Effector memory CD8-positive, alpha-beta T cell (primary cell): ENCODE measurements at places on chromosomes 11 and 22.

DNA sequence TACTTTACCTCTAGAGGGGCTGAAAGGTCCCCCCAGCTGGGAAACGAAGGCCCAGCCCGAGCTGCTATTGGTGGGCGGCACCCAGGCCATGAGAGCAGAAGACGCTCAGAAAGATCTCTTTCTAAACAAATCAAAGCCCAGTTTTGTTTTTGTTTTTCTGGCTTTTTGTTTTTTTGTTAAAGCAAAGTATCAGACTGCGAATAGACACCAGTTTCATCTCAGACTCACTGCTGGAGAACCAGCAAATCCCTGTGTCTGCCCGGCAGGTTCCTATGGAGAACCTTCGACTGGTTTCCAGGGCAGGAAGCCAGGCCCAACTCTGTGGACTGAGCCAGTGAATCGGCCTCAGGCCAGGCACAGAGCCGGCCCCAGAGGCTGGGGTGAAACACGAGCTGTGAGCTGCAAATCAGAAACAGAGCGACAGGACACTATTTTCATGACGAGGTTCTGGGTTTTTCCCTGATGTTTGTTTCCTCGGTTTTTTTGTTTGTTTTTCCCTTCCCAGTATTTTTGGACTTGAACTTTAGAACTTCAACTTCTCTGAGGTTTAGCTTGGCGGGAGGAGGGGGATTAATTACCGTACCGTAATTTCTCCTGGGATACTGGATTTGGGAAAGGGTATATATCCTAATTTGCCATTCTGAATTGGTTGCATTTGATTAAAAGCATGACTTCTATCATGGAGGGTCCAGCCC is 16.0 kb upstream of the B4GALNT4 start:
- DNase-seq = no peak

- DNase-seq = no peak
Measured at GRCh38 chr22:24153959-24154358, 27.3 kb upstream of the SUSD2 start.

- no peak for DNase-seq
Measured at GRCh38 chr11:87861030-87861429, 314.2 kb downstream of the RAB38 start.

GRCh38 chr11:6357222-6357621 is 33.1 kb upstream of the SMPD1 start:
- DNase-seq = no peak

DNA sequence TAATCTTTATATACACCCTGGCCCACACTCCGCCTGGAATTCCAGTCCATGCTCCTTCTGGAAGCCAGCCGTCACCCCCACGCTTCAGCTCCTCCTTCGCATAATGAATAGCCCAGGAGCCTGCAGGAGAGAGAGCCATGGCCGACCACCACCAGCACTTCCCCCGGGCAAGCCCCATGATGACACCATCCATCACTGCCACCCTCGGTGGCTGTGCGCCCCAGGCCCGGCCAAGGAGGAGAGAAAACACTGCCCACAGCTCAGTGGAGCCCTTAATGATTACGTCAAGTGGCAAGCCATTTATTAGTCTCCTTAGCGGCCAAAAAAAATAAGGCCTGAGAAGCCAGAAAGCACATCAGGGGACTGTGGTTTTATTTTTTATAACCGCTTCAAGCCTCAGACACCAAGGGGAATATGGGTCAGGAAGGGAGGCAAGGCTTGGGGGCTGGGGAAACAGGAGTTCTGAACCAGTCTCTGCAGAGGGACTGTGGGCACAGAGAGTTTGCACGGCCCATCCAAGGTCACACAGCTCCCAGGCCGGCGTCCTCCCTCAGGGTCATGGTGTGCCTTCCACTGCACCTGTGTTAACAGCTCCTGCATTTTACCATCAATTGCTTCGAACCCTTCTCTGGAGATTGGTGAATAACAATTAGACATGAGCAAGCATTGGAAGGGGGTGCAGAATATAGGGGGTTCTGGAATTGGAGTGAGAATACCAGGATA is 134.3 kb downstream of the MN1 start:
- DNase-seq = no peak

GRCh38 chr11:35563484-35564244 is 38.2 kb upstream of the PAMR1 start:
- no peak for DNase-seq

GRCh38 chr11:16167706-16168487 is 188.4 kb downstream of the SOX6 start:
- DNase-seq = no peak
